ENCODE measurements at places on chromosomes 12 and 14.

DNA sequence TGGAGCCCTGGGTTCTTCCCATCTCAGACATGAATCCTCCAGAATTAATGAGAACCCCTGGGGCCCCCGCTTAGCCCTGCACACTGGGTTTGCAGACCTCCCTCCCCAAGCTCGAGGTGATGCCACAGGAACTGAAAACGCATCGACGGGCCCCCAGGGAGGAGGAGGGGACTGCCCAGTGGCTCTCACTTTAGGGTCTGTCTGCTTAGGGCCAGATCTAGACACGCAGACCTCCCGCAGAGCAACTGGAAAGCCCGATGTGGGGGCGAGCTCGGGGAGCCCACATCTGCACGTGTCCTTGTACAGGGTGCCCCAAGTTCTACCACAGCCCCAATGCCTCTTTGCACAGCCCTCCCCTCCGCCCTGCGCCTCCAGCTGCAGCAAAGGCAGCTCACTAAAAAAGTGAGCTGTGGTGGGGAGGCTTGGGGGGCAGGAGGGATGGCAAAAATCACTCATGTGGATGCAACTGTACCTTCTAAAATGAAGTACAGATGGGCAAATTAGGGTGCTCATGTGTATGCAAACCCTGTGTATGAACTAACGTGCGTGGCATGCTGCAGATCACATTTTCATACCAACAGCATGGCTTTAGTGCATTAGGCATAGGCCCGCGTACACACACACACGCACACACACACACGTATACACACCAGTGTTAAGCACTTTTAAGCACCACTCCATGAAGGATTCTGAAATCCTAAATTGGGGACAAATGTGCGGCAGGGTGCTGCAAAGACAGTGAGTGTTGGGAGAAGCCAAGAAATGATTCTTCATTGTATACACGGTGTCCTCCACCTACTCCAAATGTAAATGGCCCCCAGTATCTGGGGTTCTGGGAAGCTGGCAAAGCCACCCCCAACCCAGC, 99.9 kb upstream of the MAP1LC3B2 start:
- DNase-seq = peak; percentile 54

DNA sequence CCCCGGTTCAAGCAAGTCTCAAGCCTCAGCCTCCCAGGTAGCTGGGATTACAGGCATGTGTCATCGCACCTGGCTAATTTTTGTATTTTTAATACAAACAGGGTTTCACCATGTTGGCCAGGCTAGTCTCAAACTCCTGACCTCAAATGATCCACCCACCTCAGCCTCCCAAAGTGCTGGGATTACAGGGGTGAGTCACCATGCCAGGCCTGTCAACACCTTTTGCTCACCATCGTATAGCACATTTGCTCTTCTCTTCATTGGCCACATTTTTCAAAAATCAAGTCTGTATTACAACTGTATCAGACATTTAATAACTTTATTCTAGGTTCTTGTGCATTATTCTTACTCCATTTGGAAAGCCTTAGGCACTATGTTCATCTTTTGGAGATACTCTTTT, 50.3 kb downstream of the BCAT1 start:
- no peak for DNase-seq

GRCh38 chr12:99804715-99805114, 157.2 kb downstream of the GARIN6 start:
- DNase-seq = no peak

DNA sequence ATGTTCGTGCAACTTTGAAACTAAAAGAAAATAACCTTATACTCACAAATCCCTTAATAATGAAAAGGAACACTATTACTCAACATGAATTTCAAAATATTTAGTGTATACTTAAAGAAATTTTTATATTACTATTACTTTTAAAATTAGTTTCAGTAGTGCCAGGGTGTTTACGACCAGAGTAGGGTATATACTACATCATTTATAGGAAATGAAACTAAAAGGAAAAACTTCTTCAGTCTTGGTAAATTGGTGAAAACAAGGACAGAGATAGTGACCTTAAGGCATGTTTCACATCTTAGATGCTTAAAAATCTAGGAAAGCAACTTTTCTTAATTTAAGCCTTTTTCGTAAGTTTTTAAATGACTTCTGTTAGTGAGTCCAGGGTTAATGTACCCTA, 4.5 kb downstream of the USP15 start:
- no peak for DNase-seq

- no peak for DNase-seq
Observed at GRCh38 chr12:92554158-92555073, 148.4 kb upstream of the PLEKHG7 start.

DNA sequence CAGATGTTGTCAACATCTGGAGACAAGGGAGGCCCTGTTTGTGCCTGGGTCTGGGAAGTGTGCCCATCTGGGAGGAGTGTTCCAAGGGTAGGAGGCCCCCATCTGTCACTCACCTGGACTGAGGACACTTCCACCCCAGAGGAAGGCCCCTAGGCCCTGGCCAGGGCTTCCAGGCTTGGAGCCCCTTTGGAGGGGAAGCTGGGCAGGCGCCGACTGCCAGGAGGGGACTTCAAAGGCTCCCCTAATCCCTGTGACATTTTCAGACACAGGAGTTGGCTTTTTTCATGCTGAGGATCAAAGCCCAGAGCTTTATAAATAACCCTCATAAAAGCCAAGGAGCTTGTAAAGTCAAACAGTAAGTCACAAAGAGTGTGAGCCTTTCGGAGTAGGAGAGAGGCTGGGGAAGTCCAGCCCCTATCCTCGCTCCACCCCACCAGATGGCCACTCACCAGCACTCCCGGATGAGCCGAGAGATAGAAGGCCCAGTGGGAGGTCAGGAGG, 17.6 kb upstream of the FAM222A start:
- DNase-seq = no peak

DNA sequence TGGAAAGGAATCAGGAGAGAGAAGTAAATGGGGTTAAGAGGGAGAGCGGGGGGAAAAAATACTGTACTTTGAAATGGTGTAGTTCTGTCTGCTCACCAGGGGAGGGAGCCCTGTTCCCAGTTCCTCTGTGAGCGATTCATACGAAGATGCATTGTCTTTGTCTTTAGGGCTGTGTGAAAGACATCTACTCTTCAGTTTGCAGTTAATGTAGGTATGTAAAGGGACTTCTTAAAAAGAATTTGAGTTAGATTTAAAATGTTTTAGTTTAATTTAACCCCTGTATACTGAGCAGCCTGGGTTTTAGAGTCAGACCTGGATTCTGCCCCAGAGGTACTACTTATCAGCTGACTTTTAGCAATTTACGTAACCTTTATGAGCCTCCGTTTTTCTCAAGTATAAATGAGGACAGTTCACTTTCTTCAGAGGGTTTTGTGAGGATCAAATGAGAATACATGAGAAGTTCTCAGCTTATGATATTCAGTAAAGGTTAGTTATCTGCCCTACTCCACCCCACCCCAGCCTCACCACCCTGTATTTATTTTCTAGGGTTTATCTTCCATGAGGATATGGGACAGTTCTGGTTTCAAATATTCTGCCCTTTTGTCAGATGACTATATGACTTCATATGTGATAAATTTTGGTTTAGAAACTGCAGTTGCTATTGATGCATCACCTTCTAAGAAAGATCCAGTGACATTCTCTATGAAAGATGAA, 82.5 kb upstream of the EVL start:
- no peak for DNase-seq

DNA sequence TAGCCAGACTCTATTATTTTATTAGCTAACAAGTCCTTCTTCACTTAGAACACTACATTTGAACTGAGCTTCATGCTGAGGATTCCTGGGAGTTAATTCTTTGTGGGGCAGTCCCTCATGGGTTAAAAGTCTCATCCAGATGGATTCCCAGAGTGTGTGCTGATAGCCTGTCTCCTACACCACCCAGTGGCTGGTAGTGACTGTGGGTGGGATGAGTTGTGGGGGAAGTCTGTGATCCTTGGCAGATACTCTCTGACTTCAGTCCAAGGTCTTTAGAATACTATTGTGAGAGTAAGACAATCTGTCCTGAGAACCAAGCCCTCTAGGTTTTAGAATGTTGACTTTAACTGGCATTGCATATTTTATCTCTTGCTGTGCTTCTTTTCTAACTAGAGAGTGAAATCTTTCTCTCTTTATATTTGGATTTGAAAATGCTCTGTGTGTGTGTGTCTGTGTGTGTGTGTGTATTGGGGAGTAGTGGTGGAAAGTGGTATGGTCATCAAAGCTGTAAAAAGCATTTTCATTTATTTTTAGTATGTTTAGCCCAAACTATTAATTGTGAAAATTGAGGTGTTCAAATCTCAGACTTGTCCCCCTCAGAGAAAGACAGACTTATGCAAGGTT, 37.3 kb downstream of the AKAP6 start:
- no peak for DNase-seq

DNA sequence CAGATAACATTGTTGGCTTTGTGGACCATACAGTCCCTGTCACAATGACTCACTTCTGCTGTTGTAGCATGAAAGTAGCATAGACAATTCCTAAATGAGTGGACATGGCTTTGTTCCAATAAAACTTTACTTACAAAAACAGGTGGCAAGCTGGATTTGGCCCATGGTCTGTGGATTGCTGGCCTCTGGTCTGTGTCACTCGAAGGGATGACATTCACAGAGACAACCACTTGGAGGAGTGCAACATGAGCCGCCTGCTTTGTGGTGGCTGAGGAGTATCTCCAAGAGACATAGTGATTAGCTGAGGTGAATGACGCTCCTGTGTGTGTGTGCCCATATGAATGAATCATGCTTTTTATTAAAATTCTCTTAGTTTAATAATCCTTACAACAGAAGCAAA, 81.3 kb upstream of the NRXN3 start:
- no peak for DNase-seq

- no peak for DNase-seq
Observed at GRCh38 chr12:130965214-130965613, 11.5 kb downstream of the ADGRD1 start.

GRCh38 chr14:60226298-60226697, 22.7 kb upstream of the PPM1A start:
- no peak for DNase-seq

- DNase-seq = no peak
Observed at GRCh38 chr12:15754233-15754632, 35.0 kb downstream of the EPS8 start.

DNA sequence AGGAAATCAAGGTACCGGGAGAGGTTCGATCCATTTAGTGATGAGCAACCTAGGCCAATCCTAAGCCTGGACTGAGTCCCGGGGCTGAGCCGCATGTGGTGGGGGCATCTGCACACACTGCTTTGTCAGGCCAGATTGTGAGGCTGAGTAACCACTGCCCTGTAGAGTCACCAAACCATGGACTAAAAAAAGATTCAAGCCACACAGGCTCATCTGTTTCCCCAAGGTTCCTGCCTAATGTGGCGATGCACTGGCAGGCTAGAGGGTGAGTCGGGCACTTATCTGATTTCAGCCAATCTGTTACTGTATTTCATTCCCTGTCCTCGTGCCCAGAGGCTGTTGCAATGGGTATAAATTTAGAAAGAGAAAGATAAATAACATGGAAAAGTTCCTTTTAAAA, 140.8 kb downstream of the TTC7B start:
- no peak for DNase-seq

- DNase-seq = no peak
Observed at GRCh38 chr14:61026526-61026925, 45.5 kb downstream of the SLC38A6 start.

- DNase-seq = no peak
Observed at GRCh38 chr12:64064706-64065105, 157.4 kb downstream of the KICS2 start.

DNA sequence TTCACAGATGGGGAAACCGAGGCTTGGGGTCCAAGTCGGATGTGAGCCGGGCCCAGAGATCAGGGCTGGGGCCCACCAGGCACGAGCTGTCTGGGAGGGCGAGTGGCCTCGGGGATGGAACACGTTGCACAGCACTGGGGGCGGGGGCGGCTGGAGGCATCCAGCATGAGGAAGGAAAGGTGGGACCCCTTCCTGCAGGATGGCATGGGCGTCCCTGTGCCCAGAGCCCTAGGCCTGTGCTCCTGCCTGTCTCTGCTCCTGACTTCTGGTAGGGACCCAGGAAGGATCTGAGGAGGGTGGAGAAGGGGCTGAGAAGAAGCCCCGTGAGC, 183.4 kb downstream of the KIF26A start:
- DNase-seq = no peak

DNA sequence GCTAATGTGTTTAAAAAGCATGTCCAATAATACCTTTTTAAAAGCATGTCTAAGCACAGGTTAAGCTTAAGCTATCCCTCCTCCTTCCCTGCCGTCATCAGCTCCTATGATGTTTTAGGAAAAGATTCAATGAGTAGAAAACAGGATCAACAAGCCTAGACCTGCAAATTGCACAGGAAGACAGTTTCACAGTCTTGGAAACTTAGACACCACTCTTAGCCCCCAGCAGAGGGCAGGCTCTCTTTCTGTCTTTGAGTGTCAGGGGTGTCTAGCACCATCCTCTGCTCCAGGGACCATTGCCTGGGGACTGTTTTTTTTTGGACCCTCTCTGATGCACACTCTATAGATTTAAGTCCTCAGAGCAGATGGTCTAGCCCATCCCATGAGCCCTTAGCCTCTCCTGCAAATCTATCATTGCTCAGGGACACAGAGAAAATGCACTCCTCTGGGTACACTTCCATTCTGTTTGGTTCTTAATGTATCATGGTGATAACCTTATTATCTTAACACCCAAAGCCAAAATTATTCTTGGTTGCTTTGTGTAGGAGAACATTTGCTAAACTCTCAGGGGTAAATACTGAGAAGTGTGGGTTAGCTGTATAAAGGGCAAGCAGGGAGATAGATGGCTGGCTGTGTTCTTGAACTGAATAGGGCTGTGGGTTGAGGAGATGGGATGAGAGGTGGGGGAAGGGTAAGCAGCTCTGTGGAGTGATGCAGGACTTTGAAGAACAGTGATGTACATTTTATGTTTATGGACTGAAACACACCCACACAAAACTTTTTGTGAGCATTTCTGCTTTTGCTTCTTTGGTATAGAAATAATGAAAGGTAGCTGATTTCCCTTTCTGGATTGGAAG, 259.9 kb upstream of the DDHD1 start:
- no peak for DNase-seq

DNA sequence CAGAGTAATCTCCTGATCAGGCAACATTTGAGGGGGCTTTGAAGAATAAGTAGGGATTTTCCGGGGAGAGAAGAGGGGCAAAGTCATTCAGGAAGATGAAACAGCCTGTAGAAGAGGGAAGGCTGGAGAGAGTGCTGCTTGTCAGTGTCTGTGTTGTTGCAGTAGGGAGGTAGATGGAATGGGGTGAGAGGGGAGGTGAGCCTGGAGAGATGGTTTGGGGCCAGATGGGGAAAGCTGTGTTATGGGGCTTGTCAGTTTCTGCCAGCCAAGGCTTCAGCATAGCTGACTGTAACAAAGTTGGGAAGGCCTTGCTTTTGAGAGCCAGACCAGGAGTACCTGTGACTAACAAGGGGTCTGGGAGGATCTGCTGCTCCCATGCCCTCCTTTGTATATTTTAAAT, 18.0 kb downstream of the BICD1 start:
- no peak for DNase-seq

DNA sequence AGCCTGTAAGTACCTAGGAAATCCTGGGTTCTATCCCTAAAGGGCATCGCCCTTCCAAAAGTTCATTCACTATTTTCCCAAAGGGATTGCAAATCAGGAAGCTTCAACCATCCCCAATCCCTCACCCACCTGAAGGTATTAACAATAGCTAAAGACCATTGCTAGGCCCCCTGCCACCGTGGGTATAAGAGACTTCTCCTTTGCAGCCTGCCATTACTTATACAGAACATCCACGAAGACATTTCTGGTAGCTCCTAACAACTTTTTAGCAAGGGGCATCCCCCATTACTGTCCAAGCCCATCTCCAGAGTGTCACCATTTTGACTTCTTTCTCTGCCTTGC, 384 bp upstream of the SMUG1 start:
- no peak for DNase-seq

- no peak for DNase-seq
Observed at GRCh38 chr14:24136684-24137528, 912 bp downstream of the PSME1 start.

Measured in GM06990 (cell line).